ENCODE measurements at places on chromosomes 6 and 20.

DNA sequence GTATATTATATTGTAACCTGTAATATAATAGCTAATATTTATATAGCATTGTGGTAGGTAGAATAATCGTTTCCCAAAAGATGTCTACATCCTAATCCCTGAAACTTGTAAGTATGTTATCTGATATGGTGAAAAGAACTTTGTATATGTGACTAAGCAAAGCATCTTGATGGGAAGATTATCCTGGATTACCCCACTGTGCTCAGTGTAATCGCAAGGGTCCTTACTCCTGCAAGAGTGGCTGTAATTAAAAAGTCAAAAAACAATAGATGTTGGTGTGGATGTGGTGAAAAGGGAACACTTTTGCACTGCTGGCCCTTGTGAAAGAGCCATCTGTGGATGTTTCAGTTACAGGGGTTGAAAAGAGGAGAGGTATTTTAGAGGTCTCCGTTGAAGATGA, 95.2 kb downstream of the EDN1 start:
- DNase-seq = no peak

GRCh38 chr6:115887891-115888290, 172.8 kb downstream of the FRK start:
- no peak for DNase-seq

GRCh38 chr6:87600576-87600975, 10.6 kb downstream of the ORC3 start:
- DNase-seq = no peak

DNA sequence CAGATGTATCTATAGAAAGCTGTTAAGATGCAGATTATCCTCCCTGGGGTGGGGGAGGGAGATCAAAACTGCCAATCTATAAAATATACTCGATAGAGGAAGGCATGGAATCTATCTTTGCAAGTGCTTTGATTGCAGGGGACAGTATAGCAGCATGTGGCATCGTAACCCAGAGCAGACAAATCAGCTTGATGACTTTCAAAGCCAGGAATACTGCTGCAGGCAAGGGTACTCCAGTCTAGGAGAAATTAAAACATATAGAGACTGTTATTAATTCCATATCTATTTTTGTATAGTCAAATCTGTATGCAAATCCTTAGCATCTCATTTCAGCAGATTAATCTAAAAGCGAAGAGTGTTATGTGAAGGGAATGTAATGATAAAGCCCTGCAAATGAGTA, 159.4 kb downstream of the MMS22L start:
- no peak for DNase-seq

DNA sequence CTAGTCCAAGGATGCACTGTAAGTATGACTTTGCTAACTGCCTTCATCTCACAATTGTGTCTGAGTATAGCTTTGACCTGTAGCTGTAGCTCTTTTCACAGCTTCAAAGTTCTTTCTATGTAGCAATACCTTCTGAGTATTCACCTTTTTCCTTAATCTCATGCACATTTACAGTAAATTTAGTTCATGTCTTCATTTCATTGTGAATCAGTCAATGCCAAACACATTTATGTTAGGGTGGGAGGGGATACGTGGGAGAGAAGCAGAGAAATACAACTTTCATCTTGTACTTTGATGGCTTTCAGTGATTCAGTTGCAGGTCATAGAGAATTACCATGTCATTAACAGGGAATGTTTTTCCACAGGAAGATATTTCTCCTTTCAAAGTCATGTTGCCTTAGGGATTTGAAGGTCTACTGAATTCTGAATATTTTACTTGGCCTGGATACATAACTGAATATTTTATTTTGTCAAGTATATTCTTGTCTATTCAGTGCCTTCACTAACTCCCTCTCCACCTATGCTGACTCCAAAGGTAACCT, 119.2 kb downstream of the TINAG start:
- DNase-seq = no peak

DNA sequence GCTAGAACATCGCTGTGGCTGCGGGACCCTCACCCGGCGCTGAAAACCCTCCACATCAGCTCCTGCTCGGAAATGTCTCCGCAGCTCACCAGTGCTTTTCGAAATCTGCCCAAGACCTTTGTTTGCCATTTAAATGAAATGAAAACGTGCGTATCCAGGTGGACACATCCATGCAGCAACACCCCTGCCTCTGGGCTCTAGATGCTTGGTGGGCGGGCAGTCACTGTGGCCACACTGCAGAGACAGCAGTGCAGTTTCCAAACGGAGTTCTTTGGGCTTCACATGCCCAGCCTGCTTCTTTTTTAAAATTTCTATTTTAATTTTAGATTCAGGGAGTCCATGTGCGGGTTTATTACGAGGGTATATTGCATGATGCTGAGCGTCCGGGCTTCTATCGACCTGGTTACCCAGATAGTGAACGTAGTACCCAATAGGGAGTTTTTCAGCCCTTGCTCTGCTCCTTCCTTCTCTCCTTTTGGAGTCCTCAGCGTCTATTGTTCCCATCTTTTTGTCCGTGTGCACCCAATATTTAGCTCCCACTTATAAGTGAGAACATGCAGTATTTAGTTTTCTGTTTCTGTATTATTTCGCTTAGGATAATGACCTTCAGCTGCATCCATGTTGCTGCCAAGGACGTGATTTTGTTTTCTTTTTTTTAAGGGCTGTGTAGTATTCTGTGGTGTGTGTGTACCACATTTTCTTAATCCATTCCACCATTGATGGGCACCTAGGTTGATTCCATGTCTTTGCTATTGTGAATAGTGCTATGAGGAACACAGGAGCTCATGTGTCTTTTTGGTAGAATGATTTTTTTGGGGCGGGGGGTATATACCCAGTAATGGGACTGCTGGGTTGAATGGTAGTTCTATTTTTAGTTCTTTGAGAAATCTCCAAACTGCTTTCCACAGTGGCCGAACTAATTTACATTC, 4.8 kb upstream of the TUBB2B start:
- no peak for DNase-seq

DNA sequence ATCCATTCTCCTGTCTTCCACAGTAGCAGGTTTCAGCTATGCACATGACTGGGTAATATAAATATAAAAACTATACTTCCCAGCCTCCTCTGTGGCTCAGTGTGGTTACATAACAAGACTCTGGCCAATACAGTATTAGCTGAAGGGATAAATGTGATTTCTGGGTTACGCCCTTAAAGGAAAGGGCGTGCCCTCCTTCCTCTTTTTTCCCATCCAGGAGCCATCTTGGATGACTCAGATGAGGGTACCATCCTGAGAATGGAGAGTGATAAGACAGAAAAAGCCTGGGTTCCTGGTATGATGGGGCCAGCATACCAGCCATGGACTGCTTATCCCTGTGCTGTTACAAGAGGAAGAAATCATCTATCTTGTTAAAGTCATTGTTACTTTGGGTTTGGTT, 123.3 kb downstream of the NFATC2 start:
- DNase-seq = no peak

- DNase-seq = no peak
Measured at GRCh38 chr6:36651659-36652379, 26.7 kb upstream of the CDKN1A start.

DNA sequence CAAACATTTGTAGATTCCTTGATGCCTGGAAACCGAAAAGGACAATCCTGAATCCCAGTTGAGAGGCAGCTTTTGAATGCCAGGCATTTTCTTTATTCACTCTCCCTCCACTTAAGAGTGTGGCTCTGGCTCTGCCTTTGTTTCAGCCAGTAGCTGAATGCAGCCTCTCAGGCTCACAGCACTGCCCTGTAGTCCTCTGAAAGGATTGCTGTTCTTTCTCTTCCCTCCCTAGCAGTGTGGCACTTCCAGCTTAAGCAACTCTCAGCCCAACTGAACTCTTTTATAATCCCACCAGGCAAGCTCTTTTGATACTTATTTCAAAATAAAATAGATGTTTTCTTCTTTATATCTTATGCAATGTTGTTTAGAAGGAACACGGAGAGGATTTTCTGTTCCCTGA, 415.6 kb downstream of the GJA1 start:
- DNase-seq = no peak

DNA sequence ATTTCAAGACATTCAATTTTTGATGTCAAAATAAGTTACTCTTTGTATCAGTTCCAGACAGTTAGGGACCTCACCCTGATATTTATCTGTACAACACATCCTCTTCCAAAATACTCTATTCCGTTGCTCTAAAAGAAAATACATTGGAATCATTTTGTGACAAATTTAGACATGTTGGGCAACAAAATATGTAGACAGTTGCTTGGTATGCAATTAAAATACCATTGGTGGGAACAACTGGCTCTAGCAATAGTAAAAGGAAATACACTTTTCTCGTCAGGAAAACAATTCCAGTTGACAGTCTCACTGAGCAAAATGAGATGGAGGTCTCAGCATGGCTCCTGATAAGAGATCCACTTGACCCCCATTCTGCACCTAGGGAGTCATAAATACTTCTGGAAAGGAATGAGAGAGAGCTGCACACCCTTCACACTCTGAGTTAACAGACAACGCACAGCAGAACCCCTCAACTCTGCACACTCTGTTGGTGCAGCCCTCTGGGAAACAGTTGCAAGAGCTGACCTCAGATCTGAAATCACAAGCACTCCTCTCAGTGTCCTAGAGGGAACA, 171.3 kb upstream of the NT5E start:
- no peak for DNase-seq

GRCh38 chr6:45436544-45437438, 59.1 kb upstream of the SUPT3H start:
- no peak for DNase-seq

DNA sequence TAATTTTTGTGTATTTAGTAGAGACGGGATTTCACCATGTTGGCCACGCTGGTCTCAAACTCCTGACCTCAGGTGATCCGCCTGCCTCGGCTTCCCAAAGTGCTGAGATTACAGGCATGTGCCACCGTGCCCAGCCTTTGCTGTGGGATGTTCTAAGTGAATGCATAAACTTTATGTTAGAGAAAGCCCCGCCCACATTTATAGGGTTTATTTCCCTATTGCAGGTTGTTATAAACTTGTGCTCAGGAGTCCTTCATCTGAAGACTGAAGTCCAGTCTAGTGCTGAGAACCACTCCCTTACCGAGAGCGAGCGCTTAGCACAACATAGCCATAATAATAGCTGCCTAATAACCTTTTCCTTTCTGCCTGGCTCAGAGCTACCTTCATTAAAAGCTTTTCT, 75.4 kb upstream of the ZNF217 start:
- no peak for DNase-seq

GRCh38 chr20:62449951-62450691, 22.8 kb upstream of the RBBP8NL start:
- no peak for DNase-seq

DNA sequence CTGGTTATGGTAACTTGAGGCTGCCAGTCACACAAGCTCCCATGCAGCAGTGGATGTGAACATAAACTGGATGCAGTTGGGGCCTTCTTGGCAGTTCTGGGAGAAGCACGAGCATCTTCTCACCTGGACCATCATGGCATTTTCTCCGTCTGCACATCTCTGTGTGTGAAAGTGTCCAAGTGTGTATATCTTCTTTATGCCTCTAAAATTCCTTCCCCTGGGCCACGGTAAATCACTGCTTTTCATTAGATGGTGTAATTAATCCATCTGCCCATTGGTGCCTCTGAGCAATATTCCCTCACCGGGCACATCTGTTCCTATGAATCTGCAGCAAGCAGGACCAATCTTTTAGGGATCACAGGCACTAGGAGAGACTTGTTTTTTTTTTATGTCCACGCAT, 138.0 kb downstream of the MAP3K7 start:
- no peak for DNase-seq

- DNase-seq = no peak
Measured at GRCh38 chr20:18087054-18087453, 29.3 kb upstream of the OVOL2 start.

DNA sequence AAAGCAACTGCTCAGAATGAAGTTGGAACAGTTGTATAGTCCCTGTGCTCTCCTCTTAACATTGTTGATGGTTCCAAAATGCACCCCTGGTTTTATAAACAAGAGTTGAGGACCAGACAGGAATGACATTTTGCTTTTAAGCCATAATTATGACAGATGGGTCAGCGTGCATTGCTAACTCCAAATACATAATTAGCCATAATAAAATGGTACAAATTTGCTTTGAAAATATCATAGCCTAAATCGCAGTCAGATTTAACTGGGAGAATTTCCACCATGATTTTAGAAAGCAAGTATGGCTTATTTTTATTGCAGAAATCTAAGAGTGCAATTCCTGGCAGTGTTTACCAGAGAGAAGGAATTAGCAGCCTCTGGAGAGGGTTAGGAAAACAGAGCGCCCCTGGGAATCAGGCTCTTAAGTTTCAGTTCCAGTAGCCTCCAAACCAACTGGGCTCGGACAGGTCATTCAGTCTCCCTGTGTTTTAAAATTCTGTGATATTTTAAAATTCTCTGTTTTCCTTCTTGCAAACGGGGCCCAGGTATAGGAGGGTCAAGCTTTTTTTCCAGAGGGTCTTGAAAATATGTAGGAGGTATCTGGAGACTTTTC, 302.3 kb downstream of the TBC1D7 start:
- DNase-seq = no peak

GRCh38 chr6:109019911-109020310, 74.7 kb downstream of the SESN1 start:
- no peak for DNase-seq

GRCh38 chr6:169622618-169623017, 79.2 kb downstream of the WDR27 start:
- DNase-seq = no peak

GRCh38 chr20:48789185-48789668, 38.6 kb downstream of the PREX1 start:
- DNase-seq = no peak

GRCh38 chr6:110492584-110492983, 16.2 kb upstream of the SLC22A16 start:
- DNase-seq = no peak

- DNase-seq = no peak
Measured at GRCh38 chr6:136604328-136604825, 54.2 kb upstream of the MAP7 start.

- DNase-seq = no peak
Measured at GRCh38 chr6:125910527-125910926, 46.0 kb upstream of the HINT3 start.

GRCh38 chr6:142676647-142677192, 268.3 kb downstream of the HIVEP2 start:
- DNase-seq = no peak

GRCh38 chr6:31737315-31737990, 1.1 kb upstream of the CLIC1 start:
- no peak for DNase-seq

DNA sequence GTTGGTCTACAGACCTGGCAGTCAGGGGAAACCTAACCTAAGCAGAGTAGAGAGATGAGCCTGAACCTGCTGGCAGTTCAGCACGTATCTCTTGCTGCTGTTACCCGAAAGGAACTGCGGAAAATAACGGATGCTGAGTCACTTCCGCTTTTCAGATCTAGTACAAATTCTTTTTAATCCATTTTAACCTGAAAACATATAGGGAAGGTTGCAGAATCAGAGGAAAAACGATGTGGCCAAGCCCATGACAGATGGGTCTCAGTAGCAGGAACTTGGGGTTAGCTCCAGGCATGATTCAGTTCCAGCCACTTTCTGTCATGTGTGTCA, 351.9 kb upstream of the PRND start:
- DNase-seq = peak; percentile 5

DNA sequence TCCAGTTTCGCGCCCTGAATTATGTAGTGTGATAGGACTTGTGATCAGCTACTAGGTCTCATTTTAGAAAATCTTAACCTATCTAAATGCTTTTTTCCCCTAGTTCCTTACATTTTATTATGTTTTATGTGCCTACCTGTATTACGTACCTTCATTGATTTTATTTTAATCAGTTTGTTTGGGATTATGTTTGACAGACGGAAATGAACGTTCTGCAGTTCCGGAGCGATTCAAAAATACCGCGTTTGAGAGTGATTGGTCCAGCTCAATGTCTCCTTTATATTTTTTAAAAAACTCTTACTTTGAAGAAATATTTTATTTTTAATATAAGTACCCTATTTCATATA, 114.3 kb upstream of the BTN3A2 start:
- no peak for DNase-seq

Measured in stimulated activated CD4-positive, alpha-beta T cell treated with anti-CD3 and anti-CD28 coated beads, TNF-alpha, amount 100 ng/mL, for 24 hours (primary cell).